Breast epithelium (tissue), 4 donors: ENCODE measurements at places on chromosomes 12 and 14.
A peak's percentile ranks its signal among the peaks of the same experiment; 100 is the strongest.

DNA sequence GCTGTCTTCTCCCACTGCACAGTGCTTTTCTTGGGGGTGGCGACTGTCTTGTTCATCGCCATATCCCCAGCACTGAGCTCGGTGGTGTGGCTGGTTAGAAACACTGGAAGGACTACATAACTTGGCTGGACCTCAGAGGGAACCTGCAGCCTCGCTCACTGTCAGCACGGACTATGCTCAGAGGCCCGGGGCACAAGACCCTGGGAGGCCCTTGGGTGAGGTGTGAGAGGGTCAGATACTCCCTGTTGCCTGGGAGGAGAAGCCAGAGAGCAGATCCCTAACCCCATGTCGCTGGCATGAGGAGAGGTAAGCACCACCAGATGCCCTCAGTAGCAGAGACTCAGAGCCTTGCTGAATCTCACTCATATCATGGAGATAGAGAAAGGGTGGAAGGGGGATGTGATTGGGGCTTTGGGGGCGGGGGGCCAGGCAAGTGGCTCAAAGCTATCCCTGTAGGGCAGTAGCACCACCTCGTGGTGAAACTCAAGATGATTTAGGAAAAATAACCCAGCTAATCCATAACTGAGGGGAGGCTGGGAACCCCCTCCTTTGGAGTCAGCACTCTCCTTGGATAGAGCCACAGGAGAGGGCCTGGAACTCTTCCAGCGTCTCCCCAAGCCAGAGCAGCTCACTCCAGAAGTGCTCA, 18.7 kb upstream of the HDAC7 start:
- no peak for DNase-seq

DNA sequence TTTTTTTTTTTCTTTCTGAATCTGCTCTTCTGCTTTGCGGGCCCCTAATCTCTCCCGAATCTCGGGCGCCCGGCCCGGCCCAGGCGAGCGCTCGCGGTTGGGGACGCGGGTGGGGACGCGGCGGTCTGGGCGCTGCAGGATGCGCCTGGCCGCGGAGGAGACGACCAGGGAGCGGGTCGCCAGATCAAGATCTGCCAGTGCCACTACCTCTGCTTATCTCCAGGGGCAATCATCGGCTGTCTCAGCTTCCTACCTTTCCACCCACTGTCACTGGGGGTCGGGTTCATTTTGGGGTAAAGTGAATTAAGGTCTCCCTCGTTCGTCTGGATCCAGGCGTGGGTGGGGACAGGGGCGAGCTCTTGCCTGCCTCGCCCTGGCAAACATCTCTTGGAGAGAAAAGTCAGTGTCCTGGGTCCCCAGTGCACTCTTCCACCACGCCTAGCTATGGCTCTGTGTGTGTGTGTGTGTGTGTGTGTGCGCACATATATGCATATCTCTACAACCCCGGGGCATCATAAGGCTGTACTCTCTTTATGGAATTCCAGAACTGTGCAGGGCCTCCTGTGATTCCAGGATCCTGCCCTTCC, 422.3 kb downstream of the VRK1 start:
- DNase-seq = no peak

DNA sequence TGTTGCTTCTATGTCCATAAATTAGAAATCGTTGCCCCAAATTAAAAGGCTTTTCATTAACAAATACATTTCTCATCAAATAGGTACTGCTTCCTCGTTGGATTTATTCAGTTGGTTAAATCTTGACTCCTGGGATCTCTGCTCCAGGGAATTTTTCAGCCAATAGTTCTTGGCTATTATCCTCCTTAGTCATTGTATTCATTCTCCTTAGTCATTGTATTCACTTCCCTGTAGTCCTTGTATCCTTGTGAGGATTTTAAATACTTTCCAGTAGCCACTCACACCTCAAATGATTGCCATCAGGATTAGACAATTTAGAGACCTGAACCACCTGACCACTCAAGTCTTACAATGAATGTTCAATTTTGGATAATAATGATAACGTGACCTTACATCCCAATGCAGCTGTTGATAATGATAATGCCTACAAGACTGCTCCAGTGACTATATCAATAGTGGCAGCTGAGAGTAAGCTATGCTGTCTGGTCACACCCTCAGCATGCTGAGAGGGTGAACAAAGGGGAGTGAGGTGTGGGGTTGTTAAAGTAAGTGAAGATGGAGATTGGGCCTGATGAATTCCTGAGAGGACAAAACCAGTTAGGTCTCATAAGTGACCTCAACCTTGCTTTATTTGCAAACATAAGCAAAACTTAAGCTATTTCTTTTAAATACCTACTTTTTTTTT, 193.7 kb upstream of the RTL1 start:
- DNase-seq = no peak

- no peak for DNase-seq
Measured at GRCh38 chr12:132512197-132513069, 22.5 kb downstream of the FBRSL1 start.

DNA sequence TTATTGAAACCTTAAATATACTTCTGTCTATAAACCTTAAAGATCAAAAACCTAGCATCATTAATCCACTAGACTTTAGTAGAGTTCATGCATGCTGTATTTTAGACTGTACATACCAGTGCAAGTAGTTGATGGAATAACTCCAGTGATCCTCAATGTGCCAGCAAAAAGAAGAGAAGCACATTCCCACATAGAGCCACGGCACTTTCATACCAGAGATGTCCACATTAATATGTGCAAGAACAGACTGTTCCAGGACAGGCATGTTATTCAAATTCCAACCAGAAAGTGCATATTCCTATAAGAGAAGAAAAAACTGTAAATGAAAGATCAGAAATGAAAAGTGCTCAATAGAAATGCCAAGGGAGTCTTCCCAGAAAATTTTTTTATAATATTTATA, 55.0 kb downstream of the KDM5A start:
- DNase-seq = no peak

DNA sequence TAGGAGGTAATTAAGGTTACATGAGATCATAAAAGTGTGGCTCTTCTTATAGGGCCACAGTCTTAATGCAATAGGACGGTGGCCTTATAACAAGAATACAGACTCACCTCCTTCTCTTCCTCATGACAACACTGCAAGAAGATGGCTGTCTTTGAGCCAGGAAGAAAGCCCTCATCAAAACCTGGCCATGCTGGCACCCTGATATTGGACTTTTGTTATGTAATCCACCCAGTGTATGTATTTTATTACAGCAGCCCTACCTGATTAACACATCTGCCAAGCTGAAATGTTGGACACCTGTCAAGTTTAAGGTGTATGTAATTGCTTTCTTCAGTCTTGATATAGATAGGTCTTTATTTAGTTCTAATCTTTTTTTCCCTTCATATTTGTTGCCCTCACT, 217.0 kb downstream of the GPHN start:
- no peak for DNase-seq

DNA sequence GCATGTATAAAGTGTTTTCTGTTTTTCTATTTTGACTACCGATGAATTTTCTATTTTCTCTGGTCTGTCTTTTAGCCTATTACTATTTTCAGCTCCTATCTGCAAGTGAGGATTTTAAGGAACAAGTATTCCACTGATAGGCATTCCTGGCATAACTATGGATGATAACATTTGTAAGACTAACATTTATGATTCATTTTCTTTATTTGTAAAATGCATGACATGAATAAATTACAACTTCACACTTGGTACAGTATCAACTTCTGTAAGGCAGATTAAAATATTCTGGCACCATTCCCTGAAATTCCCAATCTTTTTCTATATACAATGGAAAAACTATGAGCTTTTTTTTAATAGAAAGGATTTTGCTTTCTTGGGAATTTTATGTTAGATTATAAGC, 121.0 kb upstream of the GARIN2 start:
- no peak for DNase-seq

DNA sequence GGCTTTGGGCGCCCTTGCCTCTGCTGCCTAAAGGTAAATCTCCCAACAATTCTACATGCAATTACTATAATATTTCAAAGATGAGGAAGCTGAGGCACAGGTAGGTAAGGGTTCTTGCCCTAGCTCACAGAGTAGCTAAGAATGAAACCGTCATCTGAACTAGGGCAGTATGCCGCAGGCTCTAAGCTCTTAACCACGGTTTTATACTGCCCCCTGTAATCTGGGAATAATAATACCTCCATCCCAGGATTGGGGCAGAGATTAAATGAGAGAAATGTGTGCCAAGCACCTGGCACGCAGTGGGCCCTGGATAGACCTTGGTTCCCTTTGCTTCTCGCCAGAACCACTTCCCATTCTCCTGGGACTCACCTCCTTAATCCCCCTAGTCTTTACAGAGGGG, 1.5 kb upstream of the HRK start:
- DNase-seq = no peak

- DNase-seq = no peak
Measured at GRCh38 chr12:9721394-9722092, 11.4 kb downstream of the CLECL1 start.

DNA sequence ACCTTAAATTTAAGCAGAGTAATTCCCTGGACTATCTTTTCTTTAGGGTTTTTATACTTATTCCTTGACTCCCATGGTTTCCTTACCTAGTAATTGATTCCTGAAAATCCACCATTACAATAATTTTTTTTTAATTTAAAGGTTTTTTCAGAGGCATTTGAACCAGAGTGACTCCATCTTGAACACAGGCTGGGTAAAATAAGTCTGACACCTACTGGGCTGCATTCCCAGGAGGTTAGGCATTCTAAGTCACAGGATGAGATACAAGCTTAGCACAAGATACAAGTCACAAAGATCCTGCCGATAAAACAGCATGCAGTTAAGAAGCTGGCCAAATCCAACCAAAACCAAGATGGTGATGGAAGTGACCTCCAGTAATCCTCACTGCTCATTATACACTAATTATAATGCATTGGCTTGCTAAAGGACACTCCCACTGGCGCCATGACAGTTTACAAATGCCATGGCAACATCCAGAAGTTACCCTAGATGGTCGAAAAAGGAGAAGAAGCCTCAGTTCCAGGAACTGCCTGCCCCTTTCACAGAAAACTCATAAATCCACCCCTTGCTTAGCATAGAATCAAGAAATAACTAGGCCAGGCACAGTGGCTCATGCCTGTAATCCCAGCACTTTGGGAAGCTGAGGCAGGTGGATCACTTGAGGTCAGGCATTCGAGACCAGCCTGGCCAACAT, 53.6 kb downstream of the SLC25A21 start:
- no peak for DNase-seq

- no peak for DNase-seq
Measured at GRCh38 chr14:66008631-66009030, 477.5 kb upstream of the CCDC196 start.

GRCh38 chr12:98838231-98838647, 193.1 kb downstream of the APAF1 start:
- DNase-seq = no peak

- DNase-seq = no peak
Measured at GRCh38 chr12:57815177-57816000, 3.1 kb downstream of the AVIL start.

GRCh38 chr14:99684410-99684934, 374 bp downstream of the CYP46A1 start:
- DNase-seq = no peak

GRCh38 chr12:77925536-77926108, 94.9 kb downstream of the NAV3 start:
- DNase-seq = peak; percentile 55

DNA sequence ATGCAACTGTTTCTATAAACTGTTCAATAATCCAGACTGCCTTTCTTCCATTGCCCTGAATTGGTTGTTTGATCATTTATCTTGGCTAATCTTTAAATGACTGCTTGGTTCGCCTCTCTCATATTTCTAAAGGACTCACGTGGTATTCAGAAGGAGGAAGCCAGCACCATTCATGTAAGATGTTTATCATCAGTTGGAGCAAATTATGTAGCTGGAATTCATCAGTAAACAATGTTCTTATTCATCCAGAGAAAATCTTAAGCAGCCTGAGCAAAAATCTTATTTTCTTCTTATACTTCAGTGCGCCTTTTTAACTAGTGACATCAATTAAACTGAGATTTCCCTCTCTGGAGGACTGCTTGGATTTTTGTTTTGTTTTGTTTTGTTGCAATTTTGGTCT, 538.7 kb upstream of the TMEM132C start:
- no peak for DNase-seq

DNA sequence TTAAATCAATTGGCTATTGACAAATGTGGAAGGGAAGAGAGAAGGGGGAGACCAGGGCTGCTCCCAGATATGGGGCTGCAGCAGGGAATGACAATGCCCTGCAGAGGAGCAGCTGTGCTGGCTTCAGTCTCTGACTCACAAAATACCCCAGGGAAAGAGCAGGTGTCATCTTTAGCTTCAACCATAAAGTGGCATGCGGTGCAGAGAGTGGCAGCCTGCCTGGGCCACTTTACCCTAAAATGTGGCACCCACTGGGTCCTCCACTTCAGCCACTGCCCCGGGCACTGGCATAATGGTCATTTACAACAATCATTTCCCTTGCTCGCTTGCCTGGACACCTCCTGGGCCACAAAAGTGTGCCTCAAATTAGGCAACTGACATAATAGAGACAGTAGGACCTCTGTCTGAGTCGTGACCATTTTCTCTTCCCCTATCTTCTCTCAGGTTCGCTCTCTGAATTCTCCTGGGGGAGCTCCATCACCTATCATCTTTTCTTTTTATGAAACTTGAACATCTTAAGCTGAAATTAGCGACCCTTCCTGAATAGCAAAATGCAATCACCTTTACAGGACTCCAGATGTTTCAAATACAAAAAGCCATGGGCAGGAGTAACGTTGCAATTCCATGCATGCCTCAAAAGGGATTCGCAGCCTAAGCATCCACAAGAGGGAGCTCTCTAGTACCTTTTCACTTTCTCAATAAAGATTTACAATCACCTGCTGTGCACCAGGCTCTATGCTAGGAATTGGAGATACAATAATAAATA, 179.9 kb upstream of the ATF7IP start:
- no peak for DNase-seq

- DNase-seq = no peak
Measured at GRCh38 chr12:42627151-42627550, 37.6 kb upstream of the PRICKLE1 start.

GRCh38 chr12:47082796-47083621, 3.2 kb upstream of the AMIGO2 start:
- DNase-seq = no peak

- no peak for DNase-seq
Measured at GRCh38 chr14:52458721-52459085, 93.6 kb downstream of the TXNDC16 start.

- no peak for DNase-seq
Measured at GRCh38 chr12:67515679-67516340, 132.7 kb upstream of the DYRK2 start.

GRCh38 chr12:121057794-121058193, 18.7 kb upstream of the OASL start:
- DNase-seq = no peak

DNA sequence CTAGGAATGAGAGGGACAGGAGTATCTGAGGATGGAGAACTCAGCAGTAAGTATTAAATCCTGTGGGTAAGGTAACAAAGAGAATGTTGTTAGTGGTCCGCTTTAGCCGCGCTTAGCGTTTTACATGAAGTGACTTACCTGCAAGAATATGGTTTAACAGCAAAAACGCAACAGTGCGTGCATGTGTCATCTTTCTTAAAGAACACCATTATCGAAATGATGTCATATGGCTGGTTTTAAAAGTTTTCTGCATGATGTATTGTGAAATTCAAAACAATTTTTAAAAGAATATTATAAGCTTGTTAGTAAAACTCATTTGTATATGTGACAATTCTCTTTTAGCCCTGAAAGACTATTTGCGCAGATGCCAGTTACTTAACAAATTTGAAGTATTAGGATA, 1.7 kb downstream of the LEMD3 start:
- DNase-seq = no peak
